ENCODE measurements at places on chromosomes 1 and 21.

DNA sequence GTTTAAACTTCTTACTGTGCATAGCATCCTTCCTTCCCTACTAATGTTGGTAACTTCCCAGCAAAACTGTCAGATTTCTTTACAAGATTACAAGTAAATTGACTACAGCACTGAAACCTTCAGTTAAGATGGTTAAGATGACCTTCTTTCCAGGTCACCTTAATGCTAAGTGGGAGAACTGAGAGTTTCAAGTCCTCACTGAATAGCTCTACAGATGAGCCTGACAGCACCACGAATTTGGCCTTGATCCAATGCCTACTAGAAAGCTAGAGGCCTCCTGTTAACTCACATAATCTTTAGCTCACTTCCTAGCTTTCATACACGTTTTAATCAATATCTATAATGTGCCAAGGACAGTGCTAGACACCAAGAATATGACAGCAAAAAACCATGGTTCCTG lies 276.0 kb upstream of the PLD5 start:
- DNase-seq = no peak

DNA sequence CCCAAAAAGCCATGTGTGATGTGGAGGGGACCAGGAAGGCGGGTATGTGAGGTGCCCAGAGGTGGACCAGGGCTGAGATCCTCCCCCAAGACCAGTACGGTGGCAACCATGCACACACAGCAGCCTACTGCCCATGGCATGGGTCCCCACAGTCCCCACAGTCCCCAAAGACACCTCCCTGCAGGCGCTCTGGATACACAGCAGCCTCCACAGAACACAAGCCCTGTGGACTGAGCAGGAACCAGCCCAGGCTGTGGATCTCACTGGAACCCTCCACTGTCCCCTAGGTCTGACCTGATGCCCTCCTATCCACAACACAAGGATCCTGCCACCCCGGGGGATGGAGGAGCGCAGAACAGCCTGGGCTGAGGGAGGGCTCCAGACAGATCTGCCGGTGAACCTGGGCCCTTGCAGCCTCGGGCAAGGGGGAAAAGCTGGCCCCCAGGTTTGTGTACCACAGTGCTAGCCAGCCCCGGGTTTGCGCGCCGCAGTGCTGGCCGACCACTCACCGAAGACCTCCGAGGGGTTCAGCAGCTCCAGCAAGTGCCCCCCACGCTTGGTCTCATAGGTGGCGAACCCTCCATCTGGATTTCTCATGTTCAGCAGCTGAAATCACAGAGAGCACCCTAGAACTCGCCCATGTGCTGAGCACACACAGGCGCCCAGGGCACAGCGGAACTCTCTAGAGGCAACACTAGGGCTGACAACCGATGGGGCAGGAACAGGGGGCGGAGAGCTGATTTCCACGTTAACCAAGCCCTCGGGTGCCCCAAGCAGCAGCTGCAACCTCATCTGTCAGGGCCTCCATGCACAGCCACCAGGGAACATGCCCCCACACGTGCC lies 22.1 kb upstream of the SPATC1L start:
- DNase-seq = no peak

- DNase-seq = no peak
These were observed 535.5 kb downstream of the LRRIQ3 start for GRCh38 chr1:73662526-73662925.

- peak; percentile 67 for DNase-seq
These were observed 55.6 kb downstream of the ZNF281 start for GRCh38 chr1:200354243-200354642.

DNA sequence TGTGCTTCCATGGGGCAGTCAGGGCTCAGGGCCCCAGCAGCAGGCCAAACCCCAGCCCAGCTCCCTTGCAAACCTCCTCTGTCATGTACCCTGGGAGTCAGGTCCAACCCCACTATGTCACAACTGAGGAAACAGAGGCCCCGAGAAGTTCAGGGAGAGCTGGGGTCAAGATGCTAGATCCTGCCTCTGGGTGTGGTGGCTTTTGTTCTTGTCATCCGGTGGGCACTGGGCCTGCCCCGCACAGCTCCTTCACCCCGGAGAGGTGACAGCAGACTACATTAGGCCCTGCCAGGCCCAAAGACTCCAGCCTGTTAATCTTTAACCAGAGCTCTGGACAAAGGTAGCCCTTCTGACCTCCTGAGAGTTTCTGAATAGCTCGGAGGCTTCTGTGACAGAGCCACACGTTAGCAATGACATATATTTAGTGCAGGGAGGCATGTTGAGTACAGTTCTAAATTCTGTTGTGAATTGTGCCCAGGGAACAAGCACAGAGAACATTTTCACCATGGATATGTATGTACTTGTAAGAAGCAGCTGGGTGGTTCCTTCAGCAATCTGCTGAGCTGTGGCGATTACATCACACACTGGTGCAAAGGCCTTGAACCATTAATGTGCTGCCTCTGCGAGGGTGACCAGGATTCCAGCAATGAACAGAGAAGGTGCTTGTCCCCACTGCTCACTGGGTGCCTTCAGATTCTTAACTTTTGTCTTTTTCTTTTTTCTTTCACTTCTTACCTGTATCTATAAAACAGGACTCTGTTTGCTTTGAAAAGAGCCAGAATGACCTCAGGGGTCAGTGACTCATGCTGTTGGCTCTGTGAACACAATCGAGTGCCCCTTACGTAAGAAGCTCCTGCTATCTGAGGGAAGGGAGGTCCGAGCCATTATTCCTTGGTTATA lies 102.8 kb downstream of the RHOU start:
- DNase-seq = peak; percentile 95

DNA sequence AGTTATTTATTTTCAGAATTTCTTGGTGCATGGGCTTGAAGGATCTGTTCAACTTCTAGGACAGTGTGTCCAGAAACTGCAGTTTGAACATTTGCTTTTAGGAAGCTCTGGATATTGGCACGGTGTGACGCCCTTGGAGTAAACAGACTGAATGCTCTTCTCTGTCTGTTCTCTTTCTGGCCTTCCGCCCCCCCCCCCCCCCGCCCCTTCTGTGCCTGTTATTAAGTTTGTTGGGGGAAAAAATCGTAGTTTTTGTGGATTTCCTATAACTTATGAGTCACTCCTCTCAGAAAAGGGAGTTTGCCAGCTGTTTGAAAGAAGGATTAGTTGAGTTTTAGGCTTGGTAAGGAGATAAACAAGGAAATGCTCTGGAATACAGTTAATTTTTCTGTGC lies 1.2 kb downstream of the KCTD3 start:
- DNase-seq = peak; percentile 69

DNA sequence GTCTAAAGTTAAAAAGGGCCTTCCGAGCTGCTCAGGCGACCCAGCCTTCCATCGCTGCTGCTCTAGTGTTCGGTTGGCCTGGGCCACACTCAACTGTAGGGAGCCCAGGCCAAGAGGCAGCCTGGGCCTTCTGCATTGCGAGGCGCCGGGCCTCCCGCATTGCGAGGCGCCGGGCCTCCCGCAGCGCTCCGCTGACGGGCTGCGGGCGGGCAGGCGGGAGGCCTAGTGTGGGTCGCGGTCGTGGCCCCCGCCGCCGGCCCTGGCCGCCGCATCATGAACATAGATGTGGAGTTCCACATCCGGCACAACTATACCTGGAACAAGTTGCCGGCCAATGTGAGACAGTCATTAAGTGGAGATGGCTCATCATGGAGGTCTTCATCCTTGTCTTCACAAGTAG lies 48.3 kb downstream of the PPIAL4G start:
- DNase-seq = no peak

- no peak for DNase-seq
These were observed 104.2 kb upstream of the GADD45A start for GRCh38 chr1:67580691-67581403.

- no peak for DNase-seq
These were observed 279.3 kb upstream of the VAMP3 start for GRCh38 chr1:7491818-7492173.

DNA sequence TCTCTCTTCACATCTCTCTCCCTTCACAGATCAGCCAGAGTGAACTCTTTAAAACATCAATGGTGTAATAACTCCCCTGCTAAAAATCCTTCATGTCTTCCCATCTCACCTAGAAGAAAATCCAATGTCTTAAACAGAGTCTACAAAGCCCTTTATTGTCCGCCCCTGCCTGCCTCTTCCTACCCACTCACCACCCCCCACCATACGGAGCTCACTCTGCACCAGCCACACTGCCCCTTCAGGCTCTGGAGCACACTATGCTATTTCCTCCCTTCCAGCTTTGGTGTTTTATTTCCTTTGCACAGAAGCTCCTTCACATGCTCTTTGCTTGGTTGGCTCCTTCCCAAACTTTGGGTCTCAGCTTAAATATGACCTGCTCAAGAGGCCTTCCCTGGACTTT lies 10.2 kb downstream of the CAMK1G start:
- DNase-seq = no peak

DNA sequence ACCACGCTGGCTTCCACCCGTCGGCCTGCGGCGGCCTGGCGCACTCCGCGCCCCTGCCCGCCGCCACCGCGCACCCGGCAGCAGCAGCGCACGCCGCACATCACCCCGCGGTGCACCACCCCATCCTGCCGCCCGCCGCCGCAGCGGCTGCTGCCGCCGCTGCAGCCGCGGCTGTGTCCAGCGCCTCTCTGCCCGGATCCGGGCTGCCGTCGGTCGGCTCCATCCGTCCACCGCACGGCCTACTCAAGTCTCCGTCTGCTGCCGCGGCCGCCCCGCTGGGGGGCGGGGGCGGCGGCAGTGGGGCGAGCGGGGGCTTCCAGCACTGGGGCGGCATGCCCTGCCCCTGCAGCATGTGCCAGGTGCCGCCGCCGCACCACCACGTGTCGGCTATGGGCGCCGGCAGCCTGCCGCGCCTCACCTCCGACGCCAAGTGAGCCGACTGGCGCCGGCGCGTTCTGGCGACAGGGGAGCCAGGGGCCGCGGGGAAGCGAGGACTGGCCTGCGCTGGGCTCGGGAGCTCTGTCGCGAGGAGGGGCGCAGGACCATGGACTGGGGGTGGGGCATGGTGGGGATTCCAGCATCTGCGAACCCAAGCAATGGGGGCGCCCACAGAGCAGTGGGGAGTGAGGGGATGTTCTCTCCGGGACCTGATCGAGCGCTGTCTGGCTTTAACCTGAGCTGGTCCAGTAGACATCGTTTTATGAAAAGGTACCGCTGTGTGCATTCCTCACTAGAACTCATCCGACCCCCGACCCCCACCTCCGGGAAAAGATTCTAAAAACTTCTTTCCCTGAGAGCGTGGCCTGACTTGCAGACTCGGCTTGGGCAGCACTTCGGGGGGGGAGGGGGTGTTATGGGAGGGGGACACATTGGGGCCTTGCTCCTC lies 1.9 kb downstream of the OLIG2 start:
- no peak for DNase-seq
